Lower lobe of right lung (tissue), 2 donors: ENCODE measurements at places on chromosomes 3 and 15.

- DNase-seq: peak; percentile 70
These were observed 42.1 kb downstream of the MAGI1 start for GRCh38 chr3:65996589-65996988.

DNA sequence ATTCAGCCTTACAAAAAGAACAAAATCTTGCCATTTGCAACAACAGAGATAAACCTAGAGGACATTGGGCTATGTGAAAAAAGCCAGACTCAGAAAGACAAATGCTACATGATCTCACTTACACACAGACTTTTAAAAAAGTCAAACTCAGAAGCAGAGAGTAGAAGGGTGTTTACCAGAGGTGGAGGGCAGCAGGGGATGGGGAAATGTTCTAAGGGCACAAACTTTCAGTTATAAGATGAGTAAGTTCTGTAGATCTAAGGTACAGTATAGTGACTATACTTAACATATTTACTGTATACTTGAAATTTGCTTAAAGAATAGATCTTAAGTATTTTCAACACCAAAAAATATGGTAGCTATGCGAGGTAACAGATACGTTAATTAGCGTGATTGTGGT lies 3.0 kb downstream of the MYEF2 start:
- DNase-seq: no peak

DNA sequence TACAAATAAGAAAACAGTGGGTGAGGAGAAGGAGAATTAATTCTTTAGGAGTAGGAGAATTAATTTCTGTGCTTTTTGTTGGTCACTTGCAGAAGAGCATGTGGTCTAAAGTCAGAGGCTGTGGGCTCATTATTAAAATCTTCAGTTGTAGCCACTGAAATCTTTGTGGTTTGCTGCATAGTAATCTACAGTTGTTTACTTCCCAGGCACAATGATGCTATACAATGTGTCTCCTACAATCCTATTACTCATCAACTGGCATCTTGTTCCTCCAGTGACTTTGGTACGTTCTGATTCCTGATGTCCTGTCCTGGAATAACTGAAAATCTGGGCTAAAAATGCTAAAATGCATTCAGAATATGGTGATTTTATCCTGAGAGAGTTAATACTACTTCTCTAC lies 21.0 kb downstream of the IFT122 start:
- no peak for DNase-seq

DNA sequence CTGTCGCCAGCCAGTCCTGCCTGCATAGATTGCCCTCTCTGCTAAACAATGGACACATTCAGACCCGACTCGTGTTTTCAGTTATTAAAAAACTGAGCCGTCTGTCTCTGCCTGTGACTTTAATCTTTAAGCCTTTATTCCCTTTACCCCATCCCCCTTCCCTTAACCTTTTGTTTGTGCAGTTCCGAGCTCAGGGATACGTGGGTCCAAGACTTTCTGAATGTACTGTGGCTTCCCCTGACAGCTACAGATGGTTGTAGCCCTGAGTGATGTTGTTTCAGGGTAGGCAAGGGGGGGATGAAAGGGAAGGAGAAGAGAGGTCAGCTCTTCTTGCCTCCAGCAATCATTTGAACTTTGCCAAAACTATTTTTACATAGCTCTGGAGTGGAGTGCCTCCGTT lies 44.6 kb downstream of the EEFSEC start:
- DNase-seq: no peak

GRCh38 chr3:11130385-11130784 lies 23.9 kb upstream of the HRH1 start:
- DNase-seq: no peak

- DNase-seq: no peak
These were observed 13.9 kb upstream of the IGDCC3 start for GRCh38 chr15:65391732-65392131.

DNA sequence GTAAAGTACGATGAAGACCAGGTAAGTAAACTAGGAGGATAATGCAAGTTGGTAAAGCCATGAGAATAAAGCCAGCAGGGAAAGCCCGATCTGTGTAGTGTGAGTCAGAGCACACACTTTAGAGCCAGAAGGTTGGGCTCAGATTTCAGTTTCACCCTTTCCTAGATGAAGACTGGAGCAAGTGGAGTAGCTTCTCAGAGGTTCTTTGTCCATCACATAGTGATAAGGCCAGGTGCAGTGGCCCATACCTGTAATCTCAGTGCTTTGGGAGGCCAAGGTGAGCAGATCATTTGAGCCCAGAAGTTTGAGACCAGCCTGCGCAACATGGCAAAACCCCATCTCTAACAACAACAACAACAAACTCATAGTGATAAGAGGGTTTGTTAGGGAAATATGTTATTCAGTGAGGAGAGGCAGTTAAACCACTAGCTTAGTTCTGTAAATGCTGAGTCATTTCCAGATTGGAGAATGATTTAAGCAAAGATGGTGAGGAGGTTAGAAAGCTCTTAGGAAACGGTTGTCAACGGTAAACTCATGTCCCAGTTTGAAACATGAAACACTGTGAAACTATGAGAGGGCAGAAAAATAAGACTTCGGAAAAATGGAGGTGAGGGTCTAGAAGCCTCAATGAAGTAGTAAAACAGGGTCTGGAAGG lies 39.0 kb downstream of the IL12A start:
- no peak for DNase-seq

DNA sequence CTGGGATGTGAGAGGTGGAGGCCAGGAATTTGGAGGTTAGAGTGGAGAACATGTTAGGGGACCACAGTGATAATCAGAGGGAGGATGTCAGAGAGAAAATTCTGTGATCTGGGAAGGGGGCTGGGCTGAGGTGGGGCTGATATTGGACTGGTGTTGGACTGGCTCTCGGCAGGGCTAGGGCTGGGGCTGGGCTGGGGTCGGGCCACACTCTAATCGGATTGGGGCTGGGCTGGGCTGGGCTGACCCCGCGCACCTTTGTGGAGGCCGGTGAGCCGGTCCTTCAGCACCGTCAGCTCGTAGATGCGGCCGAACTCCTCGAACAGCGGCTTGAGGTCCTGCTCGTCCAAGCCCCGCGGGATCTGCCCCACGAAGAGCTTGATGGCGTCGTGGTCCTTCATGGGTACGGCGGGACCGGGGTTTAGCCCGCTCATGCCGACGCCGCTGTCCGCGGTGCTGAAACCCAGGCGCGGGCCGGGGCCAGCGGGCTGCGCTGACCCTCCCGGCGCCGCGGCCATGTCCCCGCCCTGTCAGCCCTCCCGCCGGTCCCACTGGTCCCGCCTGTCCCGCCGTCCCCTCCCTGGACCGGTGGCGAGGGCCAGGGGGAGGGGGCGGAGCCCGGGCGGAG lies 485 bp downstream of the CELF6 start:
- peak; percentile 84 for DNase-seq
